ENCODE measurements at places on chromosomes 5 and 9.

- no peak for DNase-seq
Measured at GRCh38 chr5:87138091-87138805, 129.4 kb upstream of the RASA1 start.

DNA sequence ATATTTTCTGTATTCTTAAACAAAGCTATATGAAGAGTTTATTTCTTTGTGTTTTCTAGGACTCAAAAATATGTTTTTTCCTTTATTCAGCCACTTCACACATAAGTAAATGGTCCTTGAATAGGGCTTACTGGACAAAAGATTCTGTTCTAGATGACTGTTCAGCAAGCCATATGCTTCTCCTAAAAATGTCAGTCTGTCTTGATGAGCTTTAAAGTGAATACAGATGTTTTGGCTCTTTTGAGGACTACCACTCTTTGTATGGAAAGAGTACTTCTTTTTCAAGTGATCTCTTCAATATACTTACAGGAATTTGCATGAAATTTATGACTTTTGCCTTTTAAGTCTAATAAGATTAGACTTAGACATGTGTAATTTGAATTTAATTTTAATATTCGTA, 8.4 kb downstream of the NDUFS4 start:
- no peak for DNase-seq

GRCh38 chr9:117377046-117377445, 37.8 kb downstream of the ASTN2 start:
- DNase-seq = no peak

- no peak for DNase-seq
Measured at GRCh38 chr5:39273314-39273954, 54.1 kb upstream of the FYB1 start.

DNA sequence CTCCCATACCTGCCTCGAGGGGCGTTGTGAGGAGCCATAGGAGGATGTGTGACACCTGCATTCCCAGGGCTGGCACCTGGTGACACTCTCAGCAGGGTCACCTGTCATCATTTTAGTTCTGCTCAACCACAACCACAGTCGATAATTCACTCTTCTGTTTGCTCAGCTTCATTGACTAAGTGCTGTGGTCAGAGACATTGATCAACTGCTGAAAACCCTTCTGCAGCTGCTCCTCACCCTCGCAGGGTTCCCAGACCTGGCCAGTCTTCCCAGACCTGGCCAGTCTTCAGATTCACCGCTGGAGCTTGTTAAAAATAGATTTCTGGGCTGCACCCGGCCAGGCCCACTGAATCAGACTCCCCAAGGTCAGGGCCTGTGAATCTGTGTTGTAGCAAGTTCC, 92.8 kb downstream of the MVB12B start:
- DNase-seq = no peak

GRCh38 chr5:9888501-9888901, 258.4 kb upstream of the TAS2R1 start:
- no peak for DNase-seq

DNA sequence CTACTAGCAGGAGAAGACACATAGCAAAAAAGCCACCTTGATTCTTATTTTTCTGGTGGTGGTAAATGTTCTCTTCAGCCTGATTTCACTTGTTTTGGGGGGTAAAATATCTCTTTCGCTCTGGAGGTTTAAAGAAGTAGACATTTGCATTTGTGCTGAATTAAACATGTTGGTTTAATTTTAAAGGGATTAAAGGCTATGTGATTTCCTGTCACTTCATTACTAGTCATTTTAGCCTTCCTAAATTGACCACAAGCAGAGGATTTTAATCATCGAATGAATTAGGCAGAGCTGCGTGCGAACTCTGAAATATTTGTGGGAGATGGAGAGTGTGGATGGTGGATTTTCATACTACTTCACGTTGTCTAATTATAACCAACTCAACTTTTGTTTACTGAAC, 4.8 kb downstream of the RASGRF2 start:
- DNase-seq = no peak

- no peak for DNase-seq
Measured at GRCh38 chr5:112689155-112689909, 48.4 kb upstream of the APC start.

DNA sequence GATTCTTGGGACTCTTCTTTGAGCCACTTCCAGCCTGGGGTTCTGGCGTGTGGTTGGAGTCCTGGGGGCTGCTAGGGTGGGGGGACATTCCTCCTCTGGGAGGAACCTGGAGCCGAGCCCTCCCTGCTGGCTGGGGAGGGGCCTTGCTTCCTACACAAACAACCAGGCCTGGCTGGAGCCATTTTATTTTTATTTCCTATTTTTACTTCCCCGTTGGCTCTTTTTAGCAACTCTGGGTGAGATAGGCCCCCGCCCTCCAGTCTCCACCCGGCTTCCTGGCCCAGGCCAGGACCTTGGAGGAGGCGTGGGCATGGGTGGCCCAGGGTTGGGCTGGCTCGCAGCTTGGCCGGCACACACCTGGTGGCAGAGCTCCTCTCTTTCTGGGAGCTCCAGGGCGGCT, 15.1 kb downstream of the RXRA start:
- peak; percentile 85 for DNase-seq

DNA sequence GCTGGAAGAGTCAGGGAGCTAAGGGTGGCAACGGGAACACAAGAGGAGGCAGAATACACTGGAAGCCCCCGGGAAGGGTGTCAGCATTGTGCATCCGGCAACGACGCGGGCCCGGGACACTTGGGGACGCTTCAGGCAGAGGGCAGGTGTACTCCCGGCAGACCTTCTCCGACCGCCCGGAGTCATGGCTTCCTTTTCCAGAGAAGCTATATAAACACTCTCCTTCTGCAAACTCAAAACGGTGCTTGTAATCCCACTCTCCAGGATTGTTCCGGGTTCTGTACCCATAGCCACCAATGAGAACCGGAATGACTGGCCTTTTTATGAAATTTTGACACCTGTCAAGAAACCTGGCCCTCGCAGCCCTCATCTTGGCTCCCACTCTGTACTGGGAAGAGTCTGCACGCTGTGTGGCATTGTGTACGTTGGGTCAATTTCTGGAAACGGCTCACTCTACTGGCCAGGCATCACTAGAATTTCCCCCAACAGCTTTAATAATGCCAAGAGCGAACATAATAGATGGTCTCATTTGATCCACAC, 462 bp upstream of the MCC start:
- no peak for DNase-seq

GRCh38 chr9:4137234-4137633, 162.6 kb downstream of the GLIS3 start:
- no peak for DNase-seq

- no peak for DNase-seq
Measured at GRCh38 chr9:121283856-121284732, 16.1 kb downstream of the GSN start.

DNA sequence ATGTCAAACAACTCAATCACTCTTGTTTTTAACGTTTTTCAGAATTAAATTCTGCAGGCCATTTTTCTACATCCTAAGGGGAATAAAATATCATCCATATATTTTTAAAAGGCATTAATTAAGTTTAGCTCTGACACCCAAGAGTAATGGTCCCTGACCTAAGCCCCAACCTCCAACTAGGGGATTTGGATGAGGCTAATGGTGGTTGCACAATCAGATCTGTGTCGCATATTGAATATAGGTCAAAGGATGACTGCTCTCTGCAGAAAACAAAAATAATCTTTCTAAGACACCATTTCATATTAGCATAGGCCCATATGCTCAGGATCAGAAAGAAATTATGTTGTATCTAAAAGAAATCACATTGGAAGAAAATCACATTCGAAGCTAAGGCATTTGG, 20.7 kb downstream of the CDH6 start:
- DNase-seq = no peak

DNA sequence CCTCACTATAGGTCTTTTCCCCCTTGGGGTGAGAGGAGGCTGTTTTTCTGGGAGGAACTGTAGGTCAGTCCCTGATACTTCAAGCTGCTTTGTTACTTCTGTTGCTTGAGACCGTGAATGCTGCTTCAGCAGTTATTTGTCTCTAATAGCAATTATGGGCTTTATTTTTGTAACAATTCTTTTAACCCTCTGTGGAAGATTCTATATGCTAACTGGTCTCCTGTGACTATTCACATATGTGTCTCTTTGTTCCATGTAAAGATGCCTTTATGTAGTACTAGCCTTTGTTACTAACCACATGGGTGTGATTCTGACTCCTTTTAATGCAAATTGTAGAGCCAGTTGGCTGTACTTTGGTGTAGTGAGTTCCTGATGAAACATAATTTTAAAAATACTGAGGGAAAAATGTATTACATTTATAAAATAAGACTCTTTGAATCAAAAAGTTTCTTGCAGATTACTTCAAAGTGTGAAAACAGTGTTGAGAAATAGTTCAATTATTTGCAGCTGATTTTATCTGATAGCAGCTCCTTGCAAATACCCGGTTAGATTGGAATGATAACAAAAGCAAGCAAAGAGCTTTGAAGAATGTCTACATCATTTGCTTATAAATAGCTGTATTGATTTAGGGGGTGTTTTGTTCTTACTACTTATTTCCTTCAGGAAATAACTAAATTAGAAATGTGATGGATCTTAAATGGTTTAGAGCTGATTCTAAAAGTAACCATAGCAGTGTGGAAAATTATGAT, 46.6 kb downstream of the ANGPTL2 start:
- no peak for DNase-seq

- DNase-seq = no peak
Measured at GRCh38 chr5:3269395-3270169, 326.1 kb upstream of the IRX1 start.

DNA sequence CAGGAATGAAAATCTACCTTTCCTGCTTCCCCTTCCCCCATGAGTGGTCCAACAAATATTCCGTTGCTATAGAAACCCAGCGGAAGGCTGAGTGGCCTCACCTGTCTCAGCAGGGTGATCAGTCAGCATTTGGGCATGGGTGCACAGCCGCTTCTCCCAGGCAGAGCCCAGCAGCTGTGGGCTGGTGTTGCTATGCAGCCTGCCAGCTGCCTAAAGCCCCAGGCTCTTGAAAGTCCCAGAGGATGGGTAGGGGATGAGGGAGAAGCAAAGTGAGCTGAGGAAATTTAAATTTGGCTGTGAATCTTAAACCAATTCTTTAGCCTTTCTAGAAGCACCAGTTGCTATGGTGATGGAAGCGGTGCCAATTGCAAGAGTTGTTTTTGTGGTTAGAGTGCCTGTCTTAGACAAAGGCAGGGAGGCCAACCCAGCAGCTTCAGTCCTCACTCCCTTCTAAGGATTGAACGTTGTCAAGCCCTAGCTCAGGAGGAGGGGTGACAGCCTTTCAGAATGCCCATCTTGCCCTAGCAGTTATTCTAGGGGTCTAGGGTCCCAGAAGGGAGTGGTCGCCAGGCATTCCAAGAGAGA, 151.5 kb upstream of the PITX1 start:
- no peak for DNase-seq

DNA sequence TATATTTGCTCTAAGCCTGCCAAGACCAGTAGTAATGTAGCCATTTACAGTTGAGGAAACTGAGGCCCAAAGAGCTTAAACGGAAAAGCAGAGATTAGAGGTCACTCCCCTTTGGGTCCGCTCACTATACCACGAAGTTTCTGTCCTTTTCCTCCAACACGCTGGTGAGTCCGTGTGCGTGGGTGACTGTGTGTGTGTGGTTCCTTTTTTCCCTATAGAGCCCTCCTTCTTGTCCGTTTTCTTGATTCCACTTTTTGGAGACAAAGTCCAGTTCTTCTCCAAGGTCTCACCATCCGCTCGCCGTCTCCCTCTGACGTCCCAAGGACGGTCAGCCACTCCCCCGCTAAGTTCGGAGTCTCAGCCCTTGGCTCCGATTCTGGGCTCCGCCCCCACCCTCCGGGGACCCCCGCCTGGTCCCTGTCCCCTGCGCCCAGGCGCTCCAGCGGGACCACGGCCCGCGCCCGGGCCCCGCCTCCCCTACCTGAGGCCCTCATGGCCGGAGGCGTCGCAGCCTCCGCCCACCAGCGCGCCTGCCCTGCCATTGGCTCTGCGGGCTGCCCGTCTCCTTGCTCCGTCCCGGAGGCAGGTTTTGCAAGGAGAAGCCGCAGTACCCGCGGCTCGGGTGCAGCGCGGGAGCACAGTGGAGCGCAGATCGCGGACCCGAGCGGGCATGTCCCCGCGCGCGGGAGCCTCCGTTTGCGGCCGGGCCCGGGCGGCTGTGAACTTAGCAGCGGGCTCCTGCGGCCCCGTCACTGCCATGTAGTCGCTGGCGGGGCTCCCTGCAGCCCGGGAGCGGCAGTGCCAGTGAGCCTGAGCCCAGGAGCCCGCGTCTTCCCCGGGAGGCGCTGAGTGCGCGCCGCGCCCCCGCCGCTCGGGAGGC, at the start of gene MAST4:
Gene MAST4 (plus strand): TSS at position 638 of the 880 bp plus-strand sequence. CDS start 263 bp downstream, outside the sequence.
- peak; percentile 94 for DNase-seq

GRCh38 chr9:7172154-7173115, 414.7 kb downstream of the KDM4C start:
- DNase-seq = no peak

GRCh38 chr9:6428940-6429889, 16.2 kb downstream of the UHRF2 start:
- no peak for DNase-seq

- DNase-seq = no peak
Measured at GRCh38 chr9:69937833-69938535, 105.7 kb upstream of the MAMDC2 start.

GRCh38 chr9:97853844-97854695, 1.0 kb downstream of the FOXE1 start:
- DNase-seq = no peak

GRCh38 chr9:83231039-83231438, 168.1 kb upstream of the RASEF start:
- no peak for DNase-seq

DNA sequence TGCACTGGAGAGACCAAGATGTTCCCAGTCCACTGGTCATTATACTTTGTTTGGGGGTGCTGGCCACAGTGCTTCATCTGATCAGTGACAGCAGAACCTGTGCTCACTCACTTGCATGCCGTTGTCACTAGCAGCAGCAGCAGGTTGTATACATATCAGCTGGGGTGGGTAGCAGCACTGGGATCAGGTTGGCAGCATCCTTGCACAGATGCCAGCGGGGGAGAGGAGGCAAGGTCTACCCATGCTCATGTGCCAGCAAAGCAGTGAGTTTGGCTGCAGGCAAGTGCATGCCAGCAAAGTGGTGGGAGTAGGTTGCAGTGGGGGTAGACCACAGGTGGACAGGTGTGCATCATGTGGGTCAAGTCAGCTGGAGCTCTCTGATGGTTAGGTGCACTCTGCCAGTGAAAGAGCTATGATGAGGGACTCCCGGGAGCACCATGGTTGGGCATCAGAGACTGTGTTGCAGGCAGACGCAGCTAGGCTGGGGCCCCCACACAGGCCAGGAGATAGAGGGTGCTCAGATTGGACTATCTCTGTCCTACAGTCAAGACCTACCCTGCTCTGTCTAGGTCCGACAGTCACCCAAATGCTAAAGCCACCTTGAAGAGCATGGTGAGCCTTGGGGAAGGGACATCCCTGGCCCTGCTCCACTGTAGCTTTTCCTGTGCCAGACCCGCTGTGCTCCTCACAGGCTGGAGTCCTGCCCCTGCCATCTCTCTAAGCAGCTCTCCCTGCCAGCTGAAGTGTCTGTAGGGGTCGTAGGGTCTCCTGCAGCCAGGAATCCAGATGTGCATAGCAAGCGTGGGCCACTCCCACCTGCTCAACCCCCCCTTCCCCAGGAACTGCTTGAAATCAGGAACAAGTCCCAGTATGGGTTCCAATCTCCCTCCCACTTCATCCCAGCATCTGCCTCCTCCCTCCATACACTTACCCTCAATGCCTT, 119.8 kb downstream of the RNF180 start:
- DNase-seq = no peak

- peak; percentile 41 for DNase-seq
Measured at GRCh38 chr9:131361202-131361833, 32.6 kb upstream of the PRRC2B start.

- DNase-seq = no peak
Measured at GRCh38 chr5:68395302-68395701, 179.7 kb downstream of the PIK3R1 start.

Measured in heart left ventricle (tissue), 16 donors.